Temporal lobe (tissue), 4 donors: ENCODE measurements at places on chromosomes 5 and 9. TPM values are rescaled to one million over a fixed set of nuclear protein-coding genes. Genes with fewer than 3 reads are reported as not detected.

Gene NPR3
- total RNA-seq, result 15.2 TPM

Gene NFIB
- 139 TPM for total RNA-seq

Gene KIF20A
- total RNA-seq, result 2.2 TPM

Gene ALDOB
- total RNA-seq, result not detected

Gene STPG3
- not detected for total RNA-seq

Gene ADAMTS16
- total RNA-seq, result 1.5 TPM

Gene INSL4
- not detected for total RNA-seq

Gene IRX2
- total RNA-seq, result under 0.01 TPM

Gene ECM2
- total RNA-seq, result 5.2 TPM

Gene PCDHAC2
- 28.8 TPM for total RNA-seq

Gene TSSK1B
- not detected for total RNA-seq

Gene ASPN
- 5.9 TPM for total RNA-seq
